ENCODE measurements at places on chromosomes 16 and 17.
A peak's percentile ranks its signal among the peaks of the same experiment; 100 is the strongest.

DNA sequence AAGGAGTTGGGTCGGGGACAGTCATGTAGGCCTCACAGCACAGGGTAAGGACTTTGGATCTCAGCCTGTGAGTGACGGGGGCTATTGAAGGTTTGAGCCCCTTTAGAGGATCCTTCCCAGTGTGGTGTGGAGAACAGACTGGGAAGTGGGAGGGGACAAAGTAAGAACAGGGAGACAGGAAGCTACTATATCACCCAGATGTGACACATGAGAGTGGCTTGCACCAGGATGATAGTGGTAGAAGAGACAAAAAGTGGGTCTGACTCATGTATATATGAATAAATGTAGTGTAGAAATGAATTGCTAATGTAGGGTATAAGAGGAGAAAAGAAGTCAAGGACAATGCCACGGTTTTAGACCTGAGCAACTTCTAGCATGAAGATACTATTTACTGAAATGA is 4.5 kb downstream of the NUP93 start:
- DNase-seq = no peak

GRCh38 chr16:9598731-9599083 is 507.3 kb downstream of the HAPSTR1 start:
- no peak for DNase-seq

DNA sequence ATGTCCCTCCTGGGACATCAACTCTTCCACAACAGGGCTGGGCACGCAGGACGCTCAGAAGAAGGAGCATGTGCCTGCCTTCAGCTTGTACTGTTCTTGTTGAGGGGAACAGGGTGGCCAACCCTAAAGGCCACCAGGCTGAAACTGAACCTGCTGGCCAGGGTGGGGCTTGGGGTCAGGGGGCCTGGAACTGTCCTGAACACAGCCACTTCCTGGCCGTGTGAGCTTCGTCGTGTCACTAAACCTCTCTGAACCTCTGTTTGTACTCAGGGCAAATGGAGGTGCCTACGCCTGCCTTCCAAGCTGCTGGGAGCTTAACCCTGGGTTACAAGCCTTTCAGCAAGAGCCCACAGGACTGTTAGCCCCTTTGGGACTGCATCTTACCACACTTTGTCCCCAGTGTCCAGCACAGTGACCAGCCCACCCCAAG is 6.7 kb downstream of the ARHGAP27 start:
- no peak for DNase-seq

DNA sequence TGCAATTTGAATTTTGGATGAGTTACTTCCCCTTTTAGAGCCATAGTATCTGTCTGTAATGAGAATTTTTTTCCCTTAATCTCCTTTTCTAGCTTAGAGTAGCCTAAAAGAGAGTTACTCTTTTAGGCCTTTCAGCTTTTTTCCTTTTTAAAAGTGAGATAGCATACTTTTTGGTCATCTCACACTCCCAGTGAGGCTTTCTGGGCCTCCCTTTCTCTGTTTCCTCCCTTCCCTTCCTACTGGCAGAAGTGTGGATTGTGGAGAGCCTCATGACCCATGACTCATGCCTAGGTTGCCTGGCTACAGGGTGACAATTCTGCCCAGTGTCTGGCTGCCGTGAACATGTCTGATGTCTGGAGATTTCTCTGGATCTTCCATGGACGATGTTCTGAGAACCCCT is 15.2 kb downstream of the KRT23 start:
- DNase-seq = no peak

- DNase-seq = no peak
Measured at GRCh38 chr17:62188713-62189112, 123.6 kb upstream of the MED13 start.

- no peak for DNase-seq
Measured at GRCh38 chr17:48907713-48908046, 527 bp upstream of the UBE2Z start.

- peak; percentile 42 for DNase-seq
Measured at GRCh38 chr17:20156196-20157000, 147.2 kb downstream of the SPECC1 start.

- DNase-seq = no peak
Measured at GRCh38 chr17:48554412-48555257, 9.7 kb upstream of the HOXB2 start.

DNA sequence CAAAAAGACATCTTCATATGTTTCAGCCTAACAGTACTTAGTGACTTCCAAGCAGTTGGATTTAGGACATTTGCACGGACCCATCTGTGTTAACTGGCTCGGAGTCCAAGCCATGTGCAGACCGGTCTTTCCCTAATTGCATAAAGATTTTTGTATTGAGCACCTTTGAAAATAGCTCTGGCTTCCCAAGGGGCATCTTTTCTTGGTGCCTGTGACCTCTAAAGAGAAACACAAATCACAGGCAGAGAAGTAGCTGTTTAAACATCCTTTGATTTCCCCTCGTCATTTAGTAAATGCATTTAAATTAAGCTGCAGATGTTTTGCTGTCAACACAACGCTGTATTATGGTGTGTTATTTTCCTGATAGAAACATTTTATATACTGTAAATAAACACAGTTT is 288.2 kb upstream of the SALL1 start:
- no peak for DNase-seq

DNA sequence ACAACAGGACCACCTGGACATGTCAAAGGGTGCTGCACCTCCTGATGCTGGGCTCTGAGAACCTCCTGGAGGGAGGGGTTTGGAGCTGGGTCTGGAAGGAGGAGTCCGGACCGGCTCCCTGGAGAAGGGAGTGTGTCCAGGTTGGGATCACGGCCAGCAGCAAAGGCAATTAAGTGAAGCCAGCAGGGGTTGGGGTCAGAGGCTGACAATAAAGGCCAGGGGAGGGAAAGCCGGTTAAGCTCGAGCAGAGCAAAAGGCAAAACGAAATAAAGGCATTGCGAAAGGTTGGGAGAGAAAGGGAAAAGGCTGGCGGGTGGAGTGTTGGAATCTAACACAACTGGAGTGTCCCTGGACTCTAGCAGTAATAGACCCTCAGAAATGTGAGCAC is 992 bp upstream of the CACNG4 start:
- no peak for DNase-seq

DNA sequence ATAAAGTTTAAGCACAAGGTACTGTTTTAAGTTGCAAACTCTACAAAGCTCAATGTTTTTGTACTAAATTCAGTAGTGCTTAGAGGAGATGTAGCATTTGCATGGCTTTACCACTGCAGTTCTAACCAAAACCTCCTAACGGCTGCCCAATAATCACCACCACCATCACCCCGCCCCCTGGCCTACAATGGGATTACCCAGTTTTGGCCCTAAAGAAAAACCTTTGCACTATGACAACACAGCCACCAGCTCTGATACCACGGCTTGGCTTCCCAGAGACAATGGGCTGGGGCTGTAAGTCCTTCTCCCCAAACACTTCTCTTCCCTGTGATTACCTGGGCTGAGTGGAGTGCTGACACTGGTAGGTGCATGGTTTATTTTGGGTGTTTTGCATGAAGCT is 58.4 kb upstream of the MTMR4 start:
- no peak for DNase-seq

- DNase-seq = no peak
Measured at GRCh38 chr17:66412857-66413558, 110.6 kb downstream of the PRKCA start.

DNA sequence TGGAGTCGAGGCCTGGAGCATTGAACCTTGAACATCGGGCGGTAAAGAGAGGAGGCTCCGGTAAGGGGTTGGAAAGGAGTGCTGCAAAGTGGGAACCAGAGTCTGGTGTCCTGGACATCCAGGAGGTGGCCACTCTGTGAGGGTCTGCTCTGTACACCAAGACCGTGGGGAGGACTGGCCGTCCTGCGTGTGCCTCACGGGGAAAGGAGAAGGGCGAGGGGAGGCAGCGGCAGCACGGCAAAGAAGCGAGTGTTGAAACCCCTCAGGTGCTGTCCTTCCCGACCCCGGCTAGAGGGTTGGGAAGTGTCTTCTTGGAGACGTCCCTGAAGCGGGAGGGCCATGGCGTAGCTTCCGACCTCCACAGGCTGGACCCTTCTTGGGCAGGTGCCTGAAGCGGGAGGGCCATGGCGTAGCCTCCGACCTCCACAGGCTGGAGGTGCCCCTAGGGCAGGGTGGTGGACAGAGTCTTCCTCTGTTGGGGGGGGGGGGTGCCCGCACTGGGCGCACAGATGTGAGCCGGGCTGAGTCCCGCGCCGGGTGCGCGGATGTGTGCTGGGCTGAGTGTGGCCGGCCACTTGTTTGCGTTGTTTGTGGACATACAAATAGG is 42.0 kb downstream of the FOXK2 start:
- no peak for DNase-seq

- no peak for DNase-seq
Measured at GRCh38 chr16:4339909-4340308, 11.2 kb downstream of the PAM16 start.

- no peak for DNase-seq
Measured at GRCh38 chr17:15273141-15273793, 8.1 kb upstream of the PMP22 start.

GRCh38 chr17:33534087-33534486 is 241.0 kb upstream of the ASIC2 start:
- DNase-seq = no peak

DNA sequence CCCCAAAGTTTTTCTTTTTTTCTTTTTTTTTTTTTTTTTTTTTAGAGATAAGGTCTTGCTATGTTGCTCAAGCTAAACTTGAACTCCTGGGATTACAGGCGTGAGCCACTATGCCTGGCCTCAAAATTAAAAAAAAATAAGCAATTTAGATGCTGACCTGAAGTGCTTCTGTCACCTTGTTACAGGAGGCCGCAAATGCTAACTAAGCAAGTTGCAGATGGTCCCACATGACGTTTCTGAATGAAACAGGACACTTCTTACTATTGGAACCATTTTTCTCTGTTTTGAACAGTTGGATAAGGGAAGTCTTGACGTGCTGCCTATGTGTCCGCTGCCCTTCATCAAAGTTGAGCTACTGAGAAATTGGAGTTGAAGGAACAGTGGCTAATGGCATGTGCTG is 8.8 kb downstream of the ANKRD40CL start:
- no peak for DNase-seq

Data from GM12892 (cell line).